Activated naive CD8-positive, alpha-beta T cell treated with anti-CD3 and anti-CD28 coated beads, Interleukin-2, amount 50 U/mL, for 16 hours (primary cell): ENCODE measurements at places on chromosomes 6 and 20.

DNA sequence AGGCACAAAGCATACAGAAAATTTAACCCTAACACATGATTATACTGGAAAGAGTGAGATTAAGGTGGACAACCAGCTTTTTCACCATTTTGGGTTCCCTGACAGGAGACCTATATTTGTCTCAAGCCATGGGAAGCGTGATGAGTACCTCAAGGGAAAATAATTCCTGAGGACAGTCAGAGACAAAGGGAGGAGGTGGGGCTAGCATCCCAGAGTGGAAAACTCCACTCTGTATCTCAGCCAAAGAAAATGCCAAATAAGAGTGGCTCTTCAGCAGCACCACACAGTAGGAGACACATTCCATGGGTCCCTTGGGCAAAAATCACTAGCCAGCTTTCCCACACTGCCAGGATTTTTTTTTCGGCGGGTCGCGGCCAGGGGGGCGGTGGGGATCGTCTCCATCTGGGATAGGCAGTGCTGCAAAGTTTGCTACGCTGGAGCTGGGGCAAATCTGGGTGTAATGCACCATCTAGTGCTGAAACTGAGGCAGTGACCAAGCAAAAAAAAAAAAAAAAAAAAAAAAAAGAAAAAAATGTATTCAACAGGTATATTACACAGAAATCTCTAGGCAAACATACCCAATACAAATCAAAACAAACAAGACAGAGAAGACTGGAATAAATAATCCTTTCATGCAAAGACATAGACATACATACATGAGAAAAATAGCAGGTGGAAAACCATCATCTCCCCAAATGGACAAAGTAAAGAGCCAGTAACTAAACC is 77.3 kb upstream of the SLC35F1 start:
- DNase-seq = no peak

- no peak for DNase-seq
Observed at GRCh38 chr20:44142413-44142812, 44.6 kb downstream of the JPH2 start.

- DNase-seq = no peak
Observed at GRCh38 chr20:34634392-34634791, 42.5 kb downstream of the PIGU start.

- no peak for DNase-seq
Observed at GRCh38 chr6:37077905-37078296, 72.4 kb downstream of the FGD2 start.

DNA sequence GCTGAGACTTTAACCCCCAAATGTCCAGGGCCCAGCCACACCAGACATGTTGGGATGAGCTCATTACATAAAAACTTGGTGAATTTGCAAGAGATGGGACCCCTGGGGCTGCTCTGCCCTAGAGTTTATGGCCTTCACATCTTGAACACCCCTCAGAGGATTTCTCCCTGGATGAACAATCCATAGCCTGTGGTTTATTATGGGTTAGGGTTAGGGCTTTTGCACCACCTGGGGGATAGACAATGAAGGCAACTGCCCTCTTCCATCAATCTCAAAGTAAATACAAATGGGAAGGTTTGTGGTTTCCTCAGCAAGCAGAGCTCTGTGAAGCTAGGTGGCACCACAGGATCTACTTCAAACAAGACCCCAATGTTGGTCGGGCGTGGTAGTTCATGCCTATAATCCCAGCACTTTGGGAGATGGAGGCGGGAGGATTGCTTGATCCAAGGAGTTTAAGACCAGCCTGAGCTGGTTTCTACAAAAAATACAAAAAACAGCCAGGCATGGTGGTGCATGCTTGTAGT is 17.4 kb downstream of the SPINT3 start:
- no peak for DNase-seq
